ENCODE measurements at places on chromosomes 13 and 19.

DNA sequence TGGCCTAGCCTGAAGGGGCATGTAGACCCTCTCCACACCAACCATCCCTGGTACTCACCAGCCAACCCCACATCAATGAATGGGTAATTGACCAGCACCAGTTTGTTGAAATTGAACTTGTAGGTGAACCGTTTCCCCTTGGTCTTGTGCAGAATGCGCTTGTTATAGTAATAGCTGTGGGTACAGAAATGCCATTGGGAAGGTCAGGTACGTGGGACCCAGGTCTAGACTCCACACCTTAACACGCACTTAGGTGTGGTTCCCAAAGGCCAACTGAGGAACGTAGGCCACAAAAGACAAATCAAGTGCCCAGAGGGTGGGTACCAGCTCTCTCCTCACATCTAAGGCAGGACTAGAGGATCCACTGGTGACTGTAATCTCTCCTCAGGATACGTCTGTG, 5.2 kb downstream of the ERF start:
- no peak for DNase-seq

DNA sequence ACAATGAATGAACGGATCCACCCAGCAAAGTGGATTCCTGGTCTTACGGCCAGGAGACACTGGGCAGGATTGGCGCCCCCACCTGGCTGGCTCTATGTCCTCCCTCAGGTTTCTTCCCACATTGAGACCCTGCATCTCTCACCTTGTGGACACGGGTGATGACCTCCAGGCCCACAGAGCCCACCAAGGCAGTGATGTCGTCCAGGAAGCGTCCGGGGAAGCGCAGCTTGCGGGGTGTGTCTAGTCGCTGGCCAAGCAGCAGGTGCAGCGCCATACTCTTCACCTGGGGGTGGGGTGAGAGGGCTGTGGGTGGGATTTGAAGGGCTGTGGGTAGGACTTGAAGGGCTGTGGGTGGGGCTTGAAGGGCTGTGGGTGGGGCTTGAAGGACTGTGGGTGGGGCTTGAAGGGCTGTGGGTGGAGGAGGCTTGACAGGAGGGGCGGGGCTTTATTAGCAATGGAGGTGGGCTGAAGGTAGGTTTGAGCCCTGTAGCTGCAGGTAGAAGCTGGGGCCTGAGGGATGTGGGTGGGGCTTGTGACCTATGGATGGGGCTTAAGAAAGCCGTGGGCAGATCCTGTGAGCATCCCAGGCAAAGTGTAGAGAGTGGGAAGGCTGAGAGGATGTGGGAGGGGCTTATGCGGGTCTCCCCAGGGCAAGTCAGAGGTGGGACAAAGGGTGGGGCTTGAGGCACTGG, 12.1 kb upstream of the ANGPTL8 start:
- DNase-seq, result no peak

DNA sequence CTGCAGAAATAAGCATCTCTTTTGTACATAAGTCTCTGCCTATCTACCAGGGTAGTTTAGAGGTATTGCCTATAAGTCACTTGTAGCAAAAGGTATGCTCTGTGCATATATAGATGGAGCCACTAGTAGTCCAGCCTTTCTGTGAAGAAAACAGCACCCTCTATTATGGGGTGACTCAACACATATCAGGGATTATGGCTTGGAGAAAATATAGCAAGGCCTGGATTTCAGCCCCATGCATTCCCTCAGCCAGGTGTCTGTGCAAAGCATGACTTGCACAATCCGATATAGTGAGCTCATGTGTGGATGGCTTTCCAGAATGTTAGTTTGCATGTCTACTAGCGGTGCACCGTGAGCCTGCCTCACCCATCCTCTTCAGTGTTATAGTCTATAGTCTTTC, 13.4 kb upstream of the NALCN start:
- DNase-seq, result no peak

- no peak for DNase-seq
These were observed 1.4 kb downstream of the UHRF1 start for GRCh38 chr19:4910594-4911281.

DNA sequence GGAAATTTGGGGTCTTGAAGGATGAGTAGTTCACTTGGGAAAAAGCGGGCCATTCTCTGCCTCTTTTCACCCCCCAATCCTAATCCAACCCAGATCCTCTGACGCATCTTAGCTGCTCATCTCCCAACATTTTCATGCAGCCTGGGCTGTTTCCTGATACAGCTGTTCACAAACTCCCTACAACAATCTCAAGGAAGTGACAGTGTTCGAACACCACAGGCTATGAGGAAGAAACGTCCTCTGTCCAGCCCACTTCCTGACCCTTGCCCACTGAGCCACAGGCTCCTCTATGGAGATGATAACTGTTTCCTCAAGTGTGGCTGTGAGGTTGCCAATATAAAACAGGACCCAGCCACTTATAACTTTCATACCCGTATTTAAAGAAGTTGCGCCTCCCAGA, 16.2 kb downstream of the LMTK3 start:
- no peak for DNase-seq

- no peak for DNase-seq
These were observed 358.7 kb downstream of the IRS2 start for GRCh38 chr13:109427695-109428094.

DNA sequence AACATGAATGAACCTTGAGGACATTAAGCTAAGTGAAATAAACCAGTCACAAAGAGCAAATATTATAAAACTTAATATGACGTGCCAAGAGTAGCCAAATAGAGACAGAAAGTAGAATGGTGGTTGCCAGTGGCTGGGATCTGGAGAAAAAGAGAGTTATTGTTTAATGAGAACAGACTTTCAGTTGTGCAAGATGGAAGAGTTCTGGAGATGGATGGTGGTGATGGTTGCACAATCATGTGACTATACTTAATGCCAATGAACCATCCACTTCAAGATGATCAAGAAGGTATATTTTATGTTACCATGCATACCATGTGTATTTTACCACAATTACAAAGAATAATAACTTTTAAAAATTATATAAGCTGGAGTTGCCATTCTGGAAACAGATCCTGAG, 65.7 kb upstream of the MTIF3 start:
- no peak for DNase-seq

- no peak for DNase-seq
These were observed 8.9 kb downstream of the COG3 start for GRCh38 chr13:45473627-45474026.
